Neuronal stem cell (in vitro differentiated cells): ENCODE measurements at places on chromosomes 3 and 15.

GRCh38 chr3:150607267-150608065 lies 4.3 kb downstream of the SELENOT start:
- no peaks in the 10 kb centered on the region for H3K27me3 ChIP-seq
- DNase-seq: peak; percentile 27
- H3K4me1 ChIP-seq: peaks cover 12% of the 10 kb centered on the region
- peaks cover 44% of the 10 kb centered on the region for H3K36me3 ChIP-seq
- peak overlapping the region; percentile 94 for H3K27ac ChIP-seq
- no peak overlapping the region for H3K4me3 ChIP-seq

DNA sequence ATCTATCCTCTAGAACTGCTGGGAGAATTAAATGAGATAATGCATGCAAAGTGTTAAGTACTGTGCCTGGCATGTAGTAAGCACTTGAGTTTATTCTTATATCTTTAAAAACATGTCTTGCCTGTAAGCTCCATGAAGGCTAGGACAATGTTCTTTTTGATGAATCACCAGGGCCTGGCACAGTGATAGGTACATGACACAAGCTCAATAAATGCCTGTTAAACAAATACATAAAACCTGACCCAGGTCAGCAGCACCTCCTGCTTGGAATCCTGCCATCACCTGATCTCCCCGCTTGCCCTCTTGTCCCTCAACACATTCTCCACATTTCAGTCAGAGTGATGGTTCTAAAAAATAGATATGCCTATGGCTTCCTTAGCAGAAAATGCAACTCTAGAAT lies 186.8 kb downstream of the CHST2 start:
- H3K27me3 ChIP-seq: no peaks in the 10 kb centered on the region
- no peak overlapping the region for H3K27ac ChIP-seq
- no peaks in the 10 kb centered on the region for H3K36me3 ChIP-seq
- no peaks in the 10 kb centered on the region for H3K4me1 ChIP-seq
- DNase-seq: no peak

GRCh38 chr3:37765591-37766488 lies 95.8 kb upstream of the CTDSPL start:
- no peak overlapping the region for H3K4me3 ChIP-seq
- peak; percentile 23 for DNase-seq
- no peaks in the 10 kb centered on the region for H3K27me3 ChIP-seq
- H3K27ac ChIP-seq: no peak overlapping the region
- no peaks in the 10 kb centered on the region for H3K36me3 ChIP-seq

- H3K36me3 ChIP-seq: no peaks in the 10 kb centered on the region
- no peak for DNase-seq
- H3K27me3 ChIP-seq: no peaks in the 10 kb centered on the region
Measured at GRCh38 chr3:71402280-71402679, 181.2 kb downstream of the FOXP1 start.
